ENCODE measurements at places on chromosomes 3 and 15.

GRCh38 chr3:14428087-14429033, 26.0 kb downstream of the SLC6A6 start:
- DNase-seq, result no peak

GRCh38 chr3:87084868-87085267, 93.9 kb upstream of the VGLL3 start:
- no peak for DNase-seq

GRCh38 chr3:123299581-123299980, 97.8 kb downstream of the SEC22A start:
- no peak for DNase-seq

- peak; percentile 50 for DNase-seq
Observed at GRCh38 chr3:169668957-169669741, 5.6 kb upstream of the MECOM start.

- no peak for DNase-seq
Observed at GRCh38 chr3:10602769-10603768, 97.7 kb upstream of the ATP2B2 start.

- DNase-seq, result no peak
Observed at GRCh38 chr3:57893156-57893555, 115.1 kb upstream of the FLNB start.

DNA sequence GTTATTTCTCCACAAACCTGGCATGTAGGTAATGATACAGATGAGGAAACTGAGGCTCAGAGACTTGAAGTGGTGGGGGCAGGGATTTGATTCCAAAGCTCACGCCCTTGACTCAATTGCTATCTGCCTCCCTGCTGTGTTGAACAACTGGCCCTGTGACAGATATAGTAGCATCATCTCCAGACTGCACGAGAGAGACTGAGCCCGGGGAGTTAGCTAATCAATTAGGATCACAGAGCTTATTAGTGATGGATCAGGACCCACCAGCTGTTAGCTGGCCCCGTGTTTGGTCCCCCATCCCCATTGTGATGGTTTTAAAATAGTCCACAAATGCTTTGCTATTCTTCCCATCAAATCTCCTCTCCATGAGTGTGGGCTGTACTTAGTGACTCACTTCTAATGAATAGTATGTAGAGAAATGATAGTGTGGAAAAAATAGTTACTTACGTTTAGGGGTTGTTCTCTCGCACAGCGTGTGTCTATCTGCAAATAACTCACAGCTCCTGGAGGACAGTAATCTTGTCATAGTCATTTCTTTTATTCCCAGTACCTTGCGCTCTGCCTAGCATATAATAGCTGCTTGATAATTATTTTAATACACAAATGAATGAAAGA, 74.4 kb upstream of the KLF13 start:
- no peak for DNase-seq

DNA sequence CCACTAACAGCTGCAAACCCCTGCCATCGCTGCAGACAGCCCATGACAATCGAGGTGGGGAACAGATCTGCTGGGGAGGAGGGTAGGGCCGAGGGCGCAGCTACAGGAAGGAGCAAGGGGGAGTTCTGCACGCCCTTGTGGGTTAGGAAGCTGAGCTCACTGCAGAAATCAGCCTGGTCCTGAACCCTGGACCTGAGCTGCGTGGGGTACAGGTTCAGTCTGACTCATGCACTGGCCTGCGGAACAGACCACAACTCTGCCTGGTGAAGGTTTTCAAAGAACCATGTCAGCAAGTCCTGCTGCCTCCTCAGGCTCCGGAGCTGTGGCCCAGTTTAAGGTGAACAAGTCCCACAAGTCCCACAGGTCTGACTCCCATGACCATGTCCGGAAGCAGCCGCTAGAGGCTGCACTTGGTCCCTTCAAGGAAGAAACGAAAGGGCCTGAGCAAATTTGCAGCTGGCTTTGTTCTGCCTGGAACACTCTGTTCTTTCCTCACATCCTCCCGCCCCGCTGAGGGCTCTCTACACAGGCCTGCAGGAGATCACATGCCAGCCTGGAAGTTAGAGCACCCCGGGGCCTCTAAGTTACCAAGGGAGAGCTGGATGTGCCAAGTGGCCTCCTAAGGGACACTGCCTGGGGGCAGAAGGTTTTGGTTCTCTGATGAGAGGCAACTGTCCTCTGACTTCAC, 49.4 kb upstream of the AKAP13 start:
- DNase-seq, result peak; percentile 99

DNA sequence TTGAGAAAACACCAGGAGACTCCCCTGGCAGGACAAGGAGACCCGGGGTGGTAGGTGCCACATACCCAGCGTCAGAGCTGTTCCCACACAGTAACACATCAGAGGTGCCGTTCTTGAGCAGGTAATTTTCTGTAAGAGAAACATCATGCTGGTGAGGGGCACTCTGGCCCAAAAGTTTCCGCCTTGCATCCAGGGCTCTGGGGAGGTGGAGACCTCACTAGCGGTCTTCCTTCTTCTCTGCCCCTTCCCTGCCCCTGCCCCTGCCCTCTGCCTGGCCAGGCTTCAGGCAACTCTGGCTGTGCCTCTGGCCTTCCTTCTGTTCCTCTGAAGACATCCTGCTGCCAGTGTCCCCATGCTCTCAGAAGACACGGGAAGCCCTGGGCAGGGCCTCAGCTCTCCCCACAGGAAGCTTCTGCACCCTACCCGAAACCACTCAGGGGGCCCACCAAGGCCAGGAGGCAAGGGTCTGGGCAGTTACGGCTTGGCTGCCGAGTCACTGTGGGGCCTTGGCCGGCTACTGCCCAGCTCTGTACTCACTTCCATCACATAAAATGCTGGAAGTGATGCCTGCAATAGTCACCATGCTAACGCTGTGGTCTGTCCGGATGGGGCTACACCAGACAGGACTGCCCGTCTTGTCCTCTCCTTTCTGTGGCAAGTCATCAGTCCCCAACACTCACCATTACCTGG, 41.3 kb downstream of the SCN5A start:
- DNase-seq, result no peak

- no peak for DNase-seq
Observed at GRCh38 chr15:41285285-41285684, 47.1 kb downstream of the OIP5 start.

GRCh38 chr3:51384055-51384725, 901 bp upstream of the MANF start:
- peak; percentile 34 for DNase-seq

DNA sequence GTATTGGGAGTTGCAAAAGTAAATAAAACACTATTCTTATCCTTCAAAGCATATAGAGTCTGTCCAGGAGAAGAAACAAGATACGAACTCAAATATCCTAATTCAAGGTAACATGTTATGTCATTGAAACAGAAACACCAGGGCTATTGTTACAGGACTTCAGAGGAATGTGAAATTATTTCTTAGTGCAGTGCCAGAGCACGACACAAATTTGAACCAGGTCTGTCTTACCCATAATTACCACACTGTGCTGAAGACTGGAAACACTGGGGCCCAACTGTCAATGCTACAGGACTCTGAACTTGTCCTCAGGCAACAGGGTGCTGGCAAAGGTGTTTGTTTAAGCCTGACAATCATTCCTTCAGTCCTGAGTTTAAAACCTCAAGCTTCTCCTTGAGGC, 633.6 kb upstream of the UBE2E2 start:
- DNase-seq, result no peak

DNA sequence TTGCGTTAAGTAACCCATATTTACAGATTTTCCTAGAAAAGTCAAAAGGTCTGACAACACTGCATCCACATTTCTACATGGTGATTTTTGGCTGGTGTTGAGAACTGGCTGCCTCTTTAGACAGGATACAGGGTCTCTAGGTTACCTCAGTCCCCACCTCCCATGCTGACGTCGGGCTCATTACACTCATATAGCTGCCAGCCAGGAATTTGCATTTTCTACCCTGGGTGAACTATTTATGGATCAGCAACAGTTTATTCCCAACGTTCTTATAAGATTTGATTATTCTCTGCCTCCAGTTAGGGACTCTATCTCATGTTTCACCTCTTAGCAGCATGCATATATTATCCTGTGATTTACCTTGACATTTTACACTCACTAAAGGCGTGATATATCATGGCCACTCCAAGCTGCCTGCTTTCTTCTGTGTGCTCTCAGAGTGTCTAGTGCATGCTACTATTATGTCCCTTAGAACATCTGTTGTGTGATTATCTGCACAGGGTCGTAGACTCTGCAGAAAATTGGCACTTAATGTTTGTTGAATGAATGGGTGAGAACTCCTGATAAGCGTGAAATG, 49.0 kb downstream of the CLDN11 start:
- DNase-seq, result no peak

GRCh38 chr3:149314807-149315578, 18.4 kb downstream of the TM4SF18 start:
- no peak for DNase-seq

- no peak for DNase-seq
Observed at GRCh38 chr15:87193481-87193880, 1063.1 kb downstream of the NTRK3 start.

DNA sequence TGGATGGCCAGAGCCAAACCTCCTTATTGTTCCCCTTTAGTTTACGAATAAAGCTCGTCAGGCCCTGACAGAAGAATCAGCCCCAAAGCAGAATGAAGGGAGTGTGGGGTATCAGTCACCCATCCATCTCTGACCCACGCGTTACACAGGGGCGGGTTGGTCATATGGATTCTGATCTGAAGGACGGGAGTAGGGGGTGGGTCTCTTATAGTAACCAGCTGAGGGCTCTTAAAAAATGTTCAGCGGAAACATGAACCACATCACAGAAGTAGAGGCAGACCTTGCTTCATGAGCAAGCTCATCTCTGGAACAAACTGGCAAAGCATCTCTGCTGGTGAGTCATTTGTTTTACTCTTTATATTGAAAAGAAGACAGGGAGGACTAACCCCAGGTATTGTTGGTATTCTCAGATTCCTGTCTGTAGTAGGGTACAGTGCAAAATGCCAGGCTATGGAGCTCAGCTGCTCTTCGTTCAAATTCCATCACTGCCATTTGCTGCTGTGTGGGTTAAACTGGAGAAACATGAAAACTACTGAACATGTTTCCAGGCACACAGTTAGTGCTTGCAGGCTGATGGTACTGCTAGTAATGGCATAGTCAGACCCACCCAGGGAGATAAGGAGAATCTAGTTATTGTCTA, at the start of gene CXCR6:
CXCR6 (plus strand) TSS at position 258 of the 640 bp plus-strand sequence. CDS start 3,018 bp downstream, outside the sequence.
- DNase-seq, result no peak

GRCh38 chr15:62119874-62120273, 45.2 kb downstream of the C2CD4B start:
- no peak for DNase-seq

DNA sequence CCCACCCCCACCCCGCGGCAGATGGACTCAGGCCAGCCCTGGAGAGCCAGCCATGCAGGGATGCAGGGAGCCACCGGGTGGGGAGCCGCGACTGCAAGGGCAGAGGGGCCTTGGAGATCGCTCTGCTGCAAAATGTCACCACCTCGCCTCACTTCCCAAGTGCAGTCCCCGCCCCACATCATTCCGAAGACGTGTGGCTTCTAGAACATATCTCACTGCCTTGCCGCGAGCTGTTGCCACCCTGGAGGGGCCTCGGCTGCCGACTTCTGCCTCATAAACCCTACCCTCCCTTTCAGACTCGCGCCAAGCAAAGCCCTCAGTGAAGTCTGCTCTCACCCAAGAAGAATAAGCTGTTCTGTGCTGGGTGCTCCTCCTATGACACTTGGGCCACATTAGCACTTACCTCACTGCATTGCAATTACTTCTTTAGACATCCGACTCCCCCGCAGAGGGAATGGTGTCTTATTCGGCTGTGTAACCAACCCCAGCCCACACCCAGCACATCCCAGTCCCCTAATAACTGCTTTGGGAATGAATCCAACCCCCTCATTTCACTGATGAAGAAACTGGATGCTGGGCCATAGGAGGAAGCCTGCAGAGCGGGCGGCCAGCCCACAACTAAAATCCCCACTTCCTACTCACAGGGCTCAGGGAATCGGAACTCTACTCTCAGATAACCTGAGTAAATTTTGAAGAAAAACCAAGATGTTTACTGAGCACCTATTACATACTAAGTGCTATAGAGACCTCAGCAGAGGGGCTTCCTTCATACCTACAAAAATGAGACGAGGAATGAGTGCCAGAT, 8.6 kb downstream of the TLE3 start:
- DNase-seq, result no peak

DNA sequence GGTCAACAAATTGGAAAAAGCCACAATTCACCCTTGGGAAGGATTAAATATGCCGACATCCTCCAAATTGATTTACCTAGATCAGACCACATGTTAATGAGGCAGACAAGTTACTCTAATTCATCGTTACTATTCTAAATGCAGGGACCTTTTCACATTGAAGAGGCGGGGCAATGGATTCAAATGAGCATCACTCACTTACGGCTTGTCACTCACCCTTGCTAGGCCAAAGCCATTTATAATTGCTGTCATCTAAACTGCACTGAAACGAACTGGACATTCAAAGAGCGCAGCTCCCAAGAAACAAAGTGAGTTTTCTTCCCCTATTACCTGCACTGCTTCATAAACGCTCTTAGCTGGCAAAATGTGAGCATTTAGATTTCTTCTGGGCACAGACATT, 313.9 kb downstream of the WDR72 start:
- no peak for DNase-seq

DNA sequence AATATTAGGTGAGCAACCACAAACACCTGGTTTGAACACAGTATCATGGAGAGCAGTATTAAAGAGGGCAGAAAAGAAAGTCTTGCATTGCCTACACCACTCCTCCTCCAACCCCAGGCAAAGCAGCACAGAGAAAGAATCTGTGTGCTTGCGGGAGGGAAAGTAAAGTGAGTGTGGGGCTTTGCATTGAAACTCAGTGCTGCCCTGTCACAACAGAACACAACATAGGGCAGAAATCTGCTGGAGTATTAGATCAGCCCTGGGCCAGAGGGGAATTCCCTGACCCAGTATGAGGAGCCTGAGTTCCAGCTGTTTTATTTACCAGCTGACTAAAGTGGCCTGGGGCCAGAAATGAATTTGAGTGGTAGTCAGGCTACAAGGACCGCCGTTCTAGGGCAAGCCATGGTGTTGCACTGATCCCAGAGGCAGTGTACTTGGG, 75.5 kb downstream of the SPATA16 start:
- DNase-seq, result no peak

GRCh38 chr15:40847223-40847961, 3.5 kb downstream of the SPINT1 start:
- DNase-seq, result peak; percentile 82

DNA sequence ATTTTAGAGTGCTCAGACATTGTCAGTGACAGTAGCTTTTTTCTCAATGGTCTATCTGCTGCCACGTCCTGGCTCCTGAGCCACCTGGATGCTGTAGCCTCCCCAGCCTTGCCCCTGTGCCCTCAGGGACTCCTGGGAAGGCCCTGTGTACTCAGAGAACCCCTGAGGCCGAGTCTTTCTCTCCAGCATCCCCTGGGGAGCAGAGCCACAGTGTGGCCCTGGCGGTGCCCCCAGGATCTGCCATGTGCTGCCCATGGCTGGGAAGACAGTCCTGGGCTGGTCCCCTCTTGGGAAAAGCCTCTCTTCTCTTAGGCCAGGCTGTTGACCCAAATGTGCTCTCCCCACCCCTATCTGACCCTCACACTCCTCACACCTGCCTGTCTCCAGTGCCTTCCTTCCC, 5.0 kb downstream of the MYD88 start:
- DNase-seq, result no peak

- DNase-seq, result no peak
Observed at GRCh38 chr3:10994306-10994705, 1.8 kb downstream of the SLC6A1 start.
